Transverse colon (tissue), 4 donors: ENCODE measurements at places on chromosomes 3 and 15. TPM values are rescaled to one million over a fixed set of nuclear protein-coding genes. Genes with fewer than 3 reads are reported as not detected.

GRCh38 chr3:123842711-123843110, 41.4 kb downstream of the MYLK start:
- H3K4me1 ChIP-seq: no peaks in the 10 kb centered on the region
- H3K36me3 ChIP-seq: no peaks in the 10 kb centered on the region
- no peak overlapping the region for H3K27ac ChIP-seq
- no peaks in the 10 kb centered on the region for H3K27me3 ChIP-seq
- DNase-seq: no peak

- H3K27ac ChIP-seq: no peak overlapping the region
- H3K4me3 ChIP-seq: no peak overlapping the region
- H3K4me1 ChIP-seq: peaks cover 19% of the 10 kb centered on the region
- no peaks in the 10 kb centered on the region for H3K36me3 ChIP-seq
- no peaks in the 10 kb centered on the region for H3K27me3 ChIP-seq
Observed at GRCh38 chr15:40424483-40425115, 16.2 kb upstream of the BAHD1 start.

Gene SAMD7
- not detected for total RNA-seq

Gene FAM162A
- total RNA-seq: 116 TPM
